ENCODE measurements at places on chromosomes 1 and 21. TPM values are rescaled to one million over a fixed set of nuclear protein-coding genes. Genes with fewer than 3 reads are reported as not detected.

Gene ZNF648
- not detected for total RNA-seq

Gene SPATA46
- not detected for total RNA-seq

Gene IKBKE
- total RNA-seq, result 7.4 TPM

Gene ST6GALNAC3
- 0.88 TPM for total RNA-seq

Gene CELA2A
- total RNA-seq, result not detected
